ENCODE measurements at places on chromosomes 2 and 18.

GRCh38 chr2:236794176-236794957 lies 224.7 kb downstream of the ACKR3 start:
- no peak for DNase-seq

- no peak for DNase-seq
Observed at GRCh38 chr2:25187729-25188350, 19.5 kb upstream of the POMC start.

- no peak for DNase-seq
Observed at GRCh38 chr2:35963357-35963756, 392.2 kb upstream of the CRIM1 start.

DNA sequence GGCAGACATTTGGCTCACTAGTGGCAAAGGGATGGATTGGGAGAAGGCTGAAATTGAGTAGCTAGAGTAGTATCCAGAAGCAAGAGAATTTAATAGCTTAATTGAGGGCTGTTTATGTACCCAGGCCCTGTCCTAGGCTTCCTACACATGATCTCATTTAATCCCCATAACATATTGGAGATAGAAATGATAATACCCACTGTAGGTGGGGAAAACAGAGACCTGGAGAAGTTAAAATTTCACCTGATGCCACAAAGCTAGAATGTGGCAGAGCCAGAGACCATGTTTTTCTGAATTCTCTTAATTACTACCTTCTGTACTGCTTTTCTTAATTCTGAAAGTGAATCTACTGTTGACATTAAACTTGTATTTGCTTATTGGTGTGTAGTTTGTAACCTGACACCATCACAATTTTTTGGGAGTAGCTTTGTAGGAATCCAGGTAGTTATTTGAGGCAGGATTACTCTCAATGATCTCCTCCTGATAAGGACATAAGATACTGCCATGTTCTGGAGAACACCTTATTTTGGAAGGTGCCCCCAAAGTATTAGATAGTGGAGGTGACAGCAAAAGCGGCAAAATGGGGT lies 42.2 kb downstream of the RAB10 start:
- no peak for DNase-seq

- no peak for DNase-seq
Observed at GRCh38 chr18:14100503-14101286, 31.5 kb downstream of the ZNF519 start.

DNA sequence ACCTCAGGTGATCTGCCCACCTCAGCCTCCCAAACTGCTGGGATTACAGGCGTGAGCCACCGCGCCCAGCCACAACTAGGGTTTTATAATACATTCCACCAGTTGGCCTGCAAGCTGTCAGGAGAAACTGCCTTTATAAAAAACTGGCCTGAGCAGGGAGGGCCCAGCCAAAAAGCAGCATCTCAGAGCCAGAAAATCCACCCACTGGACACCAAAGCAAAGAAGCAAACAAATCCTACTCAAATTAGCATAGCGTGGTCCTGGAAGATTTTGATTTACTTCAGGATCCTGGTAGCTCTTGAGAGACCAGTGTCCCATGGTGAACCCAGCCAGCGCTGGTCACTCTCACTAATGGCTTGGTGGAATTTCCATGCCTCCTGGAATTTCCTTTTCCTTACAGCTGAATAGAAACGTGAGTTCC lies 60.0 kb upstream of the PXDN start:
- no peak for DNase-seq

DNA sequence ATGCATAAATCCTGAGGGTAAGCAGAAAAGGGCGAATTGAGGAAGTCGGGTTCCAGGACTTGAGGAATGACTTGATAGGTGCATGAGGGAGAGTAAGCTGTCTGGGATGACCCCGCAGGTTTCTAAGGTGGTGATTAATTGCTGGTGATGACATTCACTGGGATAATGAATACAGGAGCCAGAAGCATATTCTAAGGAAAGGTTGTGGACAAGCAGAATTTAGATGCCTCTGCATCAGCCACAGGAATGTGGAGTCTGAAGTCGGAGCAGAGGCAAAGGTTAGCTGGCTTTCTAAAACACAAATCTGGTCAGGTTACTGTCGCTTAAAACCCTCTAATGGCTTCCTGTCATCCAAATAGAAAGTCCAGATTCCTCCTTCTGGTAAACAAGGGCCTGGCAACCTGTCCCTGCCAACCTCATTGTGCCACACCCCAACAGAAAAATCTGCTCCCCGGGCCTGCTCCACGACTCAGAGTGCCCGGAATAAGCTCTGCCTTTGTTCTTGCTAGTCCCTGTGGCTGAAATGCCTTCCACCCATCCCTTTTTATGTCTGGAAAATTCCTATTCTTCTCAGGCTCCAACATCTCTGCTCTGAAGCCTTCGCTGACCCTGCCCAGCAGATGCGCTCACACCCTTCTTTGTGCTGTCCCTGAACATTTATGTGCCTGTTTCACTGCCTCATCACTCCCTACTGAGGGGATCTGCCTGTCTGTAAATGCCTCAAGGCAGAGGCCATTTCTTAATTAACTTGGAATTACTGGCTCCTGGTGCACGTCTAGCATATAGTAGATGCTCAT lies 11.3 kb upstream of the TMEM214 start:
- DNase-seq = no peak
